GM23338 (cell line): ENCODE measurements at places on chromosomes 5 and 9.

GRCh38 chr9:134175808-134176598 is 11.6 kb upstream of the RNU6ATAC start:
- no peak for DNase-seq

DNA sequence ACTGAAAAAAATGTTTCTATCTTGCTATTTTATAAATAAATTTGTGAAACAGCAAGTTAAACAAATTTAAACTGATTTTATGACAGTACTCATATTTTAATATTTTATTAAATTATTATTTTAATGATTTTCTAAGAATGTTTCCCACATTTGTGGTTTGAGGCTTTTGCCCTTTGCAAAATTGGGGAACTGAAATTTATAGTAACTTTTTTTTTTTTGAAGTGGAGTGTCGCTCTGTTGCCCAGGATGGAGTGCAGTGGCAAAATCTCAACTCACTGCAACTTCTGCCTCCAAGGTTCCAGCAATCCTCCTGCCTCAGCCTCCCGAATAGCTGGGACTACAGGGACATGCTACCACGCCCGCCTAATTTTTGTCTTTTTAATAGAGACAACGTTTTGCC is 7.2 kb upstream of the ADGRV1 start:
- no peak for DNase-seq

GRCh38 chr9:2193552-2193951 is 178.4 kb downstream of the SMARCA2 start:
- DNase-seq: no peak

- DNase-seq: peak; percentile 60
Measured at GRCh38 chr5:90056911-90057705, 352.4 kb downstream of the CETN3 start.

DNA sequence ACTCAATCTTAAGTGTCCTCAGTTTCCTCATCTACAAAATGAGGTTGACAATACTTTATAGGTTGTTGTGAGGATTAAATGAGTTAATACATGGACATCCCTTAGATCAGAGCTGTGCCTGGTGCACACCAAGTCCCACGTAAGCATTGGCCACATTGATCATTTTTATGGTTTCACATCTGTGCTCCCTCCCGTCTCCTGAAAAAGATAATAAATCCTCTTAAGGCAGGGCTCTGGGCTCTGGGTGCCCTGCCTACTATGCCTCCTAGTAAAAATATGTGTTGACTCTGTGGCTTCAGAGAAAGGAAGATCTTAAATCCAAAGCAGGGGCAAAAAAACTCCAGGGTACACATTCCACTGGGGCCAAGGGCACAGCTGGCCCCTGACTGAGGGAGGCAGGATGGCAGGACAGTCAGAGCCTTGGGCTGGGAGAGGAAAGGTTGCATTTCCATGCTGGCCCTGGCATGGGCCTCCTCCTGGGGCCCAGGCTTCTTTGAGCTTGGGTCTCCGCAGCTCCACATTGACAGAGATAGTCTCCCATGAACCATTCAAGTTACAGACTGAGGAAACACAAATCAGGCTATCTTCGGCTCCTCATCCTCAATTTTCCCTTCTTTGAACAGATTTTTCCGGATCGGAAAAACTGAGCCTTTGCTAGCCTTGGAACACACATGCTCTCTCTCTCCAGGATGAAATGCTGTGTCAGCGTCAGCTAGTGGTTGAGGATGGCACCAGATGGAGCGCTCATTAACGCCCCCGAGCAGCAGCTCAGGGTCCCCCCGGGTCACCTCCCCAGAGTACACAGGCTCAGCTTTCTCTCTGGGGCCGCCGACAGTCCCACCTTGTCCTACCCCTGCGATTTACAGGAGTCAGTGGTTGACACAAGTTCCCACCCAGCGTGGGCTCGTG is 22.4 kb upstream of the KIF12 start:
- no peak for DNase-seq

DNA sequence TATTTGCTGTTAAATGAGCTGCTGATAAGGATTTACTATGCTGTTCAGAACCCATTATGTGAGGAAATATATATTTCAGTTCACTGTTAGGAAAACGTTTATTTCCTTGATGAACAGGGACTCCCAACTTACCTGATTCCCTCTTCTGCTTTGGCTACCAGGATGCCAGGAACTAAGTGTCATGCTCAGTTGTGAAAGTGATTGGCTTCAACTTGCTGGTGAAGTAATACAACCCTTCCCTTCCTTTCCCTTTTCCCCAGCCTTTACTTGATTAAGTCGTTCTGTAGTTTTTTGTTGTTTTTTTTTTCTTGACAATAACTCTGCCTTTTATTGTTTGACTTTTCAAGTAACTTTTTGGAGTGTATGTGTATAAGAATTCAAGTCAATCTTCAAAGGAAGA is 309.3 kb downstream of the DOCK8 start:
- no peak for DNase-seq

GRCh38 chr9:69573651-69574050 is 98.5 kb downstream of the APBA1 start:
- no peak for DNase-seq

DNA sequence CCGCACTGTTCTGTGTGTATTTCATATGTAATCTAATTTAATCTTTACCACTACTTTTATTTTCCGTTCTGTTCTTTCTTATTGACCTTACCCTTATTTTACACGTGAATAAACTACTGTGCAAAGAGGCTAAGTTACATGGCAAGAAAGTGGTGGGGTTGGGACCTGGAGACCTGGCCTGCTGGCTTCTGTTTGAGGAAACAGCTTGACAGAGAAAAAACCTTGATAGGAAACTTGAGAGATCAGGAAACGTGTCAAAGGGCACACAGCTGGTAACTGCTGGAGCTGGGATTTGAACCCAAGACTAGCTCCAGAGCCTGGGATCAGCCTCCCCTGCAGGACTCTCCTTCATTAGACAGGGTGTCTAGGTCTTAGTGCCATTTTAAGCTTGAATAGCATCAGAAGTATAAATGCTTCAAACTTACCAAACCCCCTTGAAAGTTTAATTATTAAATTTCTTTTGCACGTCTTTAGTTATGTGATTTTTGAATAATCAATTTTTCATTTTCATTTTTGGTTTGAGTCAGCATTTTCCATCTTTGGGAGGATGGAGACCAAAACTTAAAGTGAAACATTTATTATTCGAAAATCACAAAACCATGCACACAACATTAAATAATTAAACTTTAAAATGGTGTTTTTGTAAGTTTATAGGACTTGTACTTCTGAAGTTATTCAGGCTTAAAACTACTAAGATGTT is 129.5 kb downstream of the RGS3 start:
- DNase-seq: no peak

GRCh38 chr5:115274584-115274983 is 11.9 kb upstream of the PGGT1B start:
- DNase-seq: no peak

DNA sequence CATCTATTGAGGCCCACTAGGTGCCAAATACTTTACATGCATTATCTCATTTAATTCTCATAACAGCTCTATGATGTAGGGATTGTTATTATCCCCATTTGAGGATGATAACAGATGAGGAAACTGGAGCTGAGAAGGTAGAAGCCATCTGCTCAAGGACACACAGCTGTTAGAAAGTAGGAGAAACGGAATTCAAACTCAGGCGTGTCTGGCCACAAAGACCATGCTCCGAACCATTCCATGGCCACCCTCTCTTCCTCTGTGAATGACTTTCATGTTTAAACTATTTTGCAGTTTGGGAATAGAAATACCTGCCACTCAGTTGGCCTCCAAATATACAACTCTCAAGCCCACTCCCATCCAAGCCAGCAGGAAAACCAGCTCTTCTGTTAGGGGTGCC is 87.6 kb upstream of the ANKRD55 start:
- no peak for DNase-seq

DNA sequence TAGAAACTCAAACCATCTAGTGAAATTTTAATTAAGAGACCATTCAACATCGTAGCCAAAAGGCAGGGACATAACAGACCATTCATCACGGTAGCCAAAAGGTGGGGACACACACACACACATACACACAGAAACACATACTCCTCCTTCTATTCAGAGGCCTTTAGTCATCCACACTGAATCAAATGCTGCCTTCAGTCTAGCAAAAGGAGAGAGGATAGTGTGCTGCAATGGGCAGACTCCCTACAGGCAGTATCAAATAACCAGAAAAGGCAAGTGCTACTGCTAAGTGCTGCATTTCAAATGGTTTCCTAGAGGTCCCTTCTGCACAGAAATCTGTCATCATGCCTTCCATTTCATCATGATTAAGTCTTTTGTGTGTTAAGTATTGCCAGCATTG is 303.9 kb downstream of the TRIM32 start:
- no peak for DNase-seq

DNA sequence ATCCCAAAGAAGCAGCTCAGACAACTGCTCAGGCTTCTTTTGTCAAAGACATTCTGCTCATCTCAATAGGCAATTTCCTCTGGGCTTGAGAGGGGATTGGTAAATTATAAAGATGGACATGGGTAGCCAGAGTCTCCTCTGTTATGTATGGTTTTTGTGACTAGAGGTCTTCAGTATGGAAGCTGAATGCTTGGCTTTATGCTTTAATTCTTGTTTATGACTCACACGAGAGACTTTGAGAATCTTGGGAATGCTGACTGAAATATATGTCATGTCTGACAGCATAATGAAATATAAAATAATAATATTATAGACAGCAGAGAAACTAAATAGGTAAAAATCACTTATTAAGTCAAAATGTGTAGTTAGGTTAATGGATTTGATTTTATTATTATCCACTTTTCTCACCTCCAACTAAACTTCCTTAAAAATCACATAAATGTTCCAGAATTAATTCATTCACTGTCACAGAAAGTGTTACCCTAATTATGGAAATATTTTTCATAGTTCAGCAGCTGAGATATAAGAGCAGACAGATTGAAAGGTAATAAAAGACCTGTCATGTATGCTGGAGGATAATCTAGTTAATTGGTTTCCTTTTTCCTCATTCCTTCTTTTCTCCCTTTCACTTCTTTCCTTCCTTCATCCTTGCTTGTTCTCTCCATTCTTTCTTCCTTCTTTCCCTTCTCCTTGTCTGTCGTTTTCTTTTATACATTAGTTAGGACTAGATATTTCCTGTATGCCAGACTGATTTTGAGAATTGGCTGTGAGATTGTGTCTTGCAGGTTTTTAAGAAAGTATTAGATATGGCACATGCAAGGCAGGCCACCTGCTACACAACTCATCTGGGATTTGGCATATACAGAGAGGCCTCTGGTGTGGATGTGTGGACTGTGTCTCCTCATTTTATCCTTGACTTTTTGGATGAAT is 1866.1 kb upstream of the NUDT12 start:
- DNase-seq: no peak

DNA sequence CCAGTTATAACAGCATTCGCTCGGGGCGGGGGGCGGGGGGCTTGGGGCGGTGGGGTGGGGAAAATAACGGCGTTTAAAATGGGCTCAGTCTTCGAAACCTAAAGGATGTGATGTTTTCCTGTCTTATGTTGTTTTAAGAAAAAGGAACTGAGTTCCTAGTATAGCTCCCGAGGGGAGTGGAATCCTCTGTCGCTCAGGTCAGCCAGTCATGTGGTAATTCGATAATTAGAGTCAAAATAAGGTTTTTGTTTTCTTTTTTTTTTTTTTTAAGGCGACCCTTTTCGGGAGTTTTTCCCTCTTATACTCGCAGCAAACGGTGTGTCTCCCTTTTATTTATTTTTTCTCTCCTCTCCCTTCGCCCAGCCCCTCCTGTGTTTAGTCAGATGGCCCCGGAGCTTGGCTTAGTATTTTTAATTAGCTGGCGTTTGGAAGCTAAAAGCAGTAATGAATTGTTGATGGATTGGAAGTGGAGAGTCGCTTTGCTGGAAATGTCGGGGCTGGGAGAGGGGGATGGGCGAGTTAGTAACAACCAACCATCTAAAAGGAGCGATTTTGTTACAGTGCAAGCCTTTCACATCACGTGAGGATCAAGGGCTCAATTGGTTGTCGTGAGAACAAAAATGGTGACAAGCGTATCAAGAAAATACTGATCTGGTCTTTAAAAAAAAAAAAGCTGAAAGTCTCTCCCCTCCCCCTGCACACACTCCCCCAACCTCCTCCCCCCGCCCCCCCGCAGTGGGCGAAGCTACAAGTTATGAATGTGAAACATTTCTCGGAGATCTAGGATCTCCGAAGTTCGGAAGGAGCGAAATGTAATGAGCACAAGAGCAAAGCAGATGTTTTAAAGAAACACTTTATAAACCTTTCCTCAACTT is 714 bp upstream of the ZNF608 start:
- DNase-seq: peak; percentile 95

GRCh38 chr5:103648086-103648485 is 85.5 kb upstream of the NUDT12 start:
- no peak for DNase-seq

DNA sequence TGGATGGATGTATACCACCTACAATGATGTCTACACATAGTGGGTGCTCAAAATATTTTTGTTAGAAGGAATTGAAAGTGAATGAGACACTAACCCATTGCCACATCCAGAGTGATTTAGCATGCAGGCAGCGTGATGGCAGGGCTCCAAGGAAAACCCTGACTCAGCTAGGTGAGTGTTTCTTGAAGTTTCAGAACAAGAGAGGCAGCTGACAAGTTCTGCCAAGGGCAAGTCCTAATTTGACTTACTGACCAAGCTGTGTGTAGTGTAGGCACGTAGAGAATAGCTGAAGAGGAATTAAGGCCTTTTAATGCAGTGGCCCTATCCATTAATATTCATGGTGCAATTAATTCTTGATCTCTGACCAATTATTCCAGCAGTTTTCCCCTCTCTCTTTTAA is 107.8 kb upstream of the ATP10B start:
- no peak for DNase-seq

DNA sequence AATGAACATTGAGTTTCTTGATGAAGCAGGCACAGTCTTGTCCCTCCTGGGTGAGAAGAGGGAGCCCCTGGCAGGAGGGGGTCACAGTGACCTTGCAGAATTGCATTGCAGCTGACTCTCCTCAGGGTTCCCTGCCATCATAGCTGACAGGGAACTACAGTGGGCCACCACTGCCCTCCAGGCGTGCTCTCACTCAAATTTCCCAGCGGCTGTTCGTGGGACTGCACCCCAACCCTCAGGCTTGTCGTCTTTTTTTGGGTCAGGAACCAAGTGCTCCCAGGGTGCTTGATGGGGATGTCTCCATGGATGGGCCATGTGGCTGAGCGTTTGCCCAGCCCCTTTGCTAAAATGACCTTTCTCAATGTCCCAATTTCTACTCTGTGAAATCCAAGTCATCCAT is 215.8 kb downstream of the MELK start:
- peak; percentile 77 for DNase-seq

- DNase-seq: peak; percentile 86
Measured at GRCh38 chr5:141951332-141951781, 6.6 kb downstream of the PCDH12 start.

DNA sequence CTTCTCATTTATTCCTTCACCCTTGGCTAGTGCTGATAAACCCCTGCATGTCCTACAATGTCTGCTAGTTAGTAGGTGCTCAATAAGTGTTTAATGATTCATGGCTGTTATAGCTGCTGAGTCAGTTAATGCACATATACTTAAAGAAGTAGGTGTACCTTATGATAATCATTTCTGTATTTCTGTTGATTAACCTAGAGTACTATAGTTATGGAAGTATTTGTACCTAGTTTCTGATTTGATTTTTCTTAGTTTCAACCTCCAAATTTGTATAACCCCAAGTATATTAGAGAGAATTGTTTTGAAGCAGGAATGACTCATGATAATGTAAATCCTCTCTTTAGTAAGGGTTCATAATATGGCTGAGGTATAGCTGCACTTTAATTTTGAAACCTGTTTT is 8.9 kb downstream of the SMAD5 start:
- no peak for DNase-seq

- no peak for DNase-seq
Measured at GRCh38 chr9:92402360-92402759, 2.0 kb downstream of the OGN start.

- DNase-seq: no peak
Measured at GRCh38 chr9:28967226-28967625, 1393.9 kb upstream of the C9orf72 start.

GRCh38 chr9:37406603-37407401 is 15.7 kb upstream of the GRHPR start:
- DNase-seq: no peak
